ENCODE measurements at places on chromosomes 7 and 10. TPM values are rescaled to one million over a fixed set of nuclear protein-coding genes. Genes with fewer than 3 reads are reported as not detected.

Gene FFAR4
- 0.25 TPM for total RNA-seq

Gene RADIL
- total RNA-seq = 0.40 TPM

Gene MYO3A
- total RNA-seq = 0.10 TPM

Gene ITGA8
- total RNA-seq = 0.20 TPM

Gene APBB1IP
- total RNA-seq = 16.1 TPM

Gene TUBAL3
- not detected for total RNA-seq

Gene CALN1
- total RNA-seq = 0.45 TPM

Gene ADRB1
- total RNA-seq = 0.10 TPM

Gene PNLIPRP2
- total RNA-seq = 0.88 TPM

Gene SPDYE1
- not detected for total RNA-seq

Gene KDM7A
- 4.2 TPM for total RNA-seq

Gene ARHGEF35
- total RNA-seq = 7.2 TPM

Gene WNT2
- total RNA-seq = 0.86 TPM

Gene GLUD1
- 524 TPM for total RNA-seq

DNA sequence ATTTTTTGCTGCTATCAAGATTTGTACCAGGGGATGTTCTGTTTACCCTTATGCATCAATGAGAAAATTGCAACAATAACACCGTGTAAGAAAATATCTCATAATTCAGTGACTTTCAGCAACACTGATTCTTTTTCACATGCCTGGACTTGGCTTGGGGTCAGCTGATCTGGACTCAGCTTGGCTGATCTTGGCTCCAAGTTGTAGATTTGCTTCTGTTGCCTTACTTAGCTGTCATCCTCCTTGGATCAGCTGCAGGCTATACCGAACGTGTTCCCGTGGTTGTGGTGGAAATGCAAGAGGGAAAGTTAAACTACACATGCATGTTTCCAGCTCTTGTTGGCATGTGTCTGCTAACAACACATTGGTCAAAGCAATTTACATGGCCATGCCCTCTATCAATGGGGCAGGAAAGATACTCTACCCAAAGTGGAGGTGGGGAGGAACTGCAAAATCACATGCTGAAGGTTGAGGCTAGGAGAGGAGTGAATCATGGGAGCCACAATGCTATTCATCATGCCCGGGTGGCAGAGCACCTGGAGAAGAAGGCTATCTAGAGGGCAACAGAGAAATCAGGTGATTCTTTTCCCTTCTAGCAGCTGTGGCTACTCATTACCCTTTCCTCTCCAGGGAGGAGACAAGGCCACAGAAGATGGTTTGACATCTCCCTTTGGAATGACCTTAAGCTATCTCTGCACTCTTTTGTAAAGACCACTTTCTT lies 1276.3 kb upstream of the AUTS2 start:
- no peak for DNase-seq

- no peak for DNase-seq
Measured at GRCh38 chr7:114598946-114599345, 184.3 kb downstream of the FOXP2 start.

GRCh38 chr7:137221467-137221866 lies 122.1 kb downstream of the PTN start:
- DNase-seq = no peak

- DNase-seq = no peak
Measured at GRCh38 chr7:33832271-33832721, 73.0 kb upstream of the BMPER start.

GRCh38 chr10:21649454-21649872 lies 115.4 kb downstream of the MLLT10 start:
- no peak for DNase-seq

DNA sequence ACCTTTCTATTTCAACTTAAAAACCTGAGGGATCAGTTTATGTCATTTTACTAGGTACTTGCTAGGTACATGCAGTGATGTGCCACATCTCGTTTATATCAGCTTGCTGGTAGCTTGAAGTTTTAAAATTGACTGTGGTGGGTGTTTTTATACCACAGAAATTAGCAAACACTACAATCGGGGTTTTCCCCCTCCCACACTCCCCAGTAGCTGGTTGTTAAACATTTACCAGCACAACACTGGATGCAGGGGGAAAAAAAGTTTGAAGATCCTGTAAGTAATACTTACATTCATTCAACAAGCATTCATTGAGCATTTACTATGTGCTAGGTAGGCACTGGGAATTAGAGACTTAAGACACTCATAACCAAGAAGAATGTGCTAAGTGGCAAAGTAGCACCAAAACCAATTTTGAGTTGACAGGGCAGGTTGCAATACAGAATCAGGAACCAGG lies 32.6 kb downstream of the USP6NL start:
- no peak for DNase-seq

- DNase-seq = no peak
Measured at GRCh38 chr10:14822879-14823755, 14.7 kb downstream of the CDNF start.

- DNase-seq = no peak
Measured at GRCh38 chr10:50456719-50457118, 167.0 kb downstream of the SGMS1 start.

GRCh38 chr7:73865738-73866445 lies 4.9 kb downstream of the TMEM270 start:
- no peak for DNase-seq

DNA sequence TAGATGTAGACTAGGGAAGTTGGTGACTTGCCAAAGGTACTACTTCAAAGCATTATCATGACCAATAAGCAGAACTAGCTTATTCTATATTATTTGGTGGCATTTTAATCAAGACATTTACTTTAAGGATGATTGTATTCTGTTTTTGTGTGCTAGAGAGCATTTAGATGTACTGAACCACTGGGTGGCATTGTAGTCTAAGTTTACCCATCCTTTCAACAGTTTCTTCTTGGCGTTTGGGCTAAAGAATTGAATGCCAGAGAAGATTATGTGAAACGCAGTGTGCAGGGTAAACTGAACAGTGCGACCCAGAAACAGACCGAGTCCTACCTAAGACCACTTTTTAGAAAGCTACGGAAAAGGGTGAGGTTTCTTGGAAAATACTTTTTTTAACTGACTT lies 26.8 kb downstream of the PRPF18 start:
- DNase-seq = no peak

DNA sequence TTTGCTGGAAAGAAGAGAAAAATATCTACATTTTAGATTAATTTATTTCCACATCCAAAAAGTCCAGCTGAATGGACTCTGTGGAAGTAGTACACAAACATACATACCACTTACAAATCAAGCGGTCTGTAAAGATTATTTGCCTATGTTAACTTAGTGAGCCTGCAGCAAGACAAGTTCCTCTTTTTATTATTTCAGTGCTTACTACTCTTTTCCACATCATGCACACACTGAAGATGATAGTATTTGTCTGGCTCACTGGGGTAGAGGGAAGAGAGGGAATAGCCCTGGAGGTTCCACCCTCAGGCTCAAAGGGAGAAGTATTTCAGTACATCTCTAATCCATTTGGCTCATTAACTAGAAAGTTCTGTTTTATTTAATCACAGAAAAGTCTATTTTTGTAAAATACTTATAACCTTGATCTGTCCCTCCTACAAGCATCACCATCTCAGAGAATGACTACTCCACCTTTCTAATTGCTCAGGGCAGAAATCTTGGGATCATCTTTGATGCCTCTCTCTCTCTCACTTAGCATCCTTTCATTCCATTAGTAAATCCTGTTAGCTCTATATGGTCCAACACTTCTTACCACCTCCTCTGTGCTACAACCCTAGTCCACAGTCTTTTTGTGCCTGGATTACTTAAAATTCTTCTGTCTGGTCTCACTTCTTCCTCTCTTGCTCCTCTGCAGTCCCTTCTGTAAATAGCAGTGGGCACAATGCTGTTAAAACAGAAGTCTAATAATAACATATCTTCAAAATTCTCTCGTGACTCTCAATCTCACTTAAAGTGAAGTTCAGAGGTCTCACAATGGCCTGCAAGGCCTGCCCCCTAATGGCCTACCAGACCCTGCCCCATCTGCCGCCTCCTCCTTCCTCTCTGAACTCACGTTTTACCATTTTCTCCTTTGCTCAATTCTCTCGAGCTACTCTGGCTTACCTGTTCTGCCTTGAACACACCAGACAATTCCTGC lies 64.3 kb upstream of the CCDC6 start:
- DNase-seq = no peak

DNA sequence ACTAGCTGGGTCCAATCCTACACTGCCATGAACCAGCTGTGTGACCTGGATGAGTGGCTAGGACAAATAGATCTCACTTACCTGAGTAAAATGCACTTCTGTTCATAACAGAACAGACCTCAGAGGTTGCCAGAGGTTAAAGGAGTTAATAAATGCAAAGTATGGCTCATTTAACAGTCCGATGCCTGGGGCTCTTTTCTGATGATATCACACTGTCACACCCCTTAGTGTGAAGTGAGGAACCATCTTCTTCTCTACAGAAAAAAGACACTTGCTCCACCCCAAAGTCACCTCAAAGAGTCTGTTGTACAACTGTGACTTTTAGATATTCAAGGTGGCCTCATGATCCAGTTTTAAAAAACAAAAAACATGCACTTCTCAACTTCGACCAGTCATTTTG lies 21.5 kb upstream of the TARP start:
- no peak for DNase-seq

DNA sequence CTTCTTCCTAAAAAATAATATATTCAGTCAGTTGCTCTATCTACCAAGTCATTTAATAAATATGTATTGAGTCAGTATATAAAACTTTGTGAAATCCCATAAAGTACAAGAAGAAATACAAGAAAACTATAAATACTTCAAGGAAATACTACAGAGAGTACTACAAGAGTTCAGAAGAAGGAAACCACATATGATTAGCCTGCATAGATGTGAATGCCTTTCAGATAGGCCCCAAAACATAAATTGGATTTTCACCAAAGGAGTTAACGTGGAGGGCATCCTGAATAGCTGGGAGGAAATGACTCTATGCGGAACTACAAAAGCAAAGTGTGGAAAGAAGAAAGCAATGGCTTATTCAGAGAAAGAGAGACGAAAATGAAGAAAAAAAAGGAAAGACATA lies 120.1 kb downstream of the LRRN3 start:
- DNase-seq = no peak

GRCh38 chr10:47021850-47022249 lies 110.6 kb downstream of the PTPN20 start:
- DNase-seq = no peak

GRCh38 chr7:106959753-106960152 lies 84.8 kb upstream of the PRKAR2B start:
- DNase-seq = no peak

GRCh38 chr10:36096576-36096975 lies 454.5 kb upstream of the FZD8 start:
- DNase-seq = no peak

- no peak for DNase-seq
Measured at GRCh38 chr7:21281193-21281592, 146.7 kb upstream of the SP4 start.

- DNase-seq = no peak
Measured at GRCh38 chr10:17831341-17831740, 22.2 kb downstream of the MRC1 start.

DNA sequence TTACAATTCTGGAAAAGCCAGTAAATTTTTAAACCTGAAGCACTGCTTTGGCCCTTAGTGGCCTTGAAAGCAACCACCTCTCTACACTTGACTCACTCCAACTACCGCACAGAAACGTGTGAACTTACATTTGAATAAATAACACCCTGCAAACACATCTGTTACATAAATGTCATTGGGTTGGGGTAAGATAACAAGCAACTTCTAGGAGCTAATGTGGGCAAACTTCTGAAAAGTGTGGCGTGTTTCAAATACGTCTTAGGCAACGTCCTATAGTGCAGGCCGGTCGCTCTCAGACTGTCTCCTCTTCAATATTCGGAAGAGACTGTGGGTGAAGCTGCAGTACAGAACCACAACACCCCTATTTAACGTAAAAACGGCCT lies 474 bp downstream of the ORC5 start:
- DNase-seq = no peak

- DNase-seq = no peak
Measured at GRCh38 chr7:105277341-105277740, 111.4 kb downstream of the SRPK2 start.

DNA sequence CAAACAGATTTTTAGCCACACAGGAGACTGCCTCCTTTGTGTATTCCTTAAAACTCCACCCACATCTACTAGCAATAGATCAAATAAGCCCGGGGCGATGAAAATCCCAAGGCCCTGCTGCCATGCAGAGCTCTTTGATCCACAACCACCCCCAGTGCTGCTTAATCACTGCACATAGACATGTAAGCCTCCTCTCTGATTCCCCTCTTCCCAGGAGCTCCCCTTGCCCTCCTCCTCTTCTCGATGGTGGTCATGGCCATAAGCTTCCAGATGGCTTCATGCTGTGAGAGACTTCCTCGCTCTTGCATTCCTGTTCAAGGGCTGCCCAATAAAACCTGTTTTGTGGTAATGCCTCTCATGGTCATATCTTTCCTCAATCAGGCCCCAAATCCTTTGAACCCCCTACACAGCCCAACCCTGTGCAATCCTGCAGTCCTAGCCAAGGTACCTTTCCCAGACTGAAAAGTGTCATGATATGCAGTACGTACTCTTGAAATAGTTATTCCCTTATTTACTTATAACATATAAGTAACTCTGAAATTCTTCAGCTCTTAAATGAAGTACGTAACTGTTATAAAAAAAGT lies 158.5 kb downstream of the CACNA2D1 start:
- DNase-seq = no peak

DNA sequence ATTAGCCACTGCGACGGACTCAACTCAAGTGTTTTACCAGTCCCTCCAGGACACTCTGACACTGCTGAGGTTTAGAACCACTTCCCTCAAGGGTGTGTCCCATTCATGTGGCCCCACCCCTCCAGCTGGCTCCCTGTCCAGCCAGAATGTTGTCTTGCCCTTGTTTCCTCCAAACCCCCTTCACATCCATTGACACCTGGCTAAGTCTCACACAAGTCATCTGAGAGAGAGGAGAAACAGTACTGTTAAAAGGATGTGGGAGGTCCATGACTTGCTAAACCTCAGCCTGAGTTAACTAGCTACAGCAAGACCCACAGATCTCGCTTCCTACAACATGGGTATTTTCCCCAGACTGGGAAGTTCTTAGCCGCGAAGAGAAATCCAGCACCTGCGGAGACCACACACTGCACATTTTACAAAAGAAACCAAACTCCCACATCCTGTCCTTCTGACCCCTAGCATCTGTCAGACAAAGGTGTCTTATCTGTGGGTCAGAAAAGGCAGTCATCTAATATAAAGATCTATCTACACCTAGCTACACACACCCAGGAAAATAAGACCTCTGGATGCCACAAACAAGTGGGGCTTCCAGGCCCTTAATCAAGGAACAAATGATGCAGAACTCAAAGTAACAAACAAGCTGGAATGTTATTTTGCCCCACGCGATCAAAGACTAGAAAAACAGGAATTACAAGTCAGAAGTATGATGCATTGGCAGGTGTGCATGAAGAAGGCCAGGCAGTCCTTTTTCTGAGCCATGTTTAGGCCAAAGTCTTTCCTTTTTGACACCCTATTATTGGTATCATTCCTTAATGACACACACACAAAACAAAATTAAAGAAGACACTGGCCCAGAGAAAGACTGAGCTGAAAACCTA lies 13.9 kb downstream of the OSBPL3 start:
- no peak for DNase-seq

DNA sequence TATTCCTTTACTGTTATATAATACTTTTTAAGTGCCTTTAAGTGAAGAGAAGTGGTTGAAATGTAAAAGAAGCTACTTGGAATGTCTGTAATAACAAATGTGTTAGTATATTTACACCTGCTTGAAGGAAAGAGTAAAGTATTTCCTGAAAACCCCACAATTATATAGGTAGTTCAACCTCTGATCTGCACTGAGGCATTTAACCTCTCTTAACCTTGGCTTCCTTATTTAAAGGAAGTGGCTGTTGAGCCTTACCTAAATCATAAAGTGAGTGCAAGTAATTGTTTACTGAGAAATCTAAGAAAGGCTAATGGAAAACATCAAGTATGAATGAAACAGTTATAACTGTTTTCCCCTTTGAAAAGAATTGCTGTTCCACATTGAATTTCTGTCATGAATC lies 294.5 kb downstream of the ADK start:
- no peak for DNase-seq
